ENCODE measurements at places on chromosomes 12 and 14.

DNA sequence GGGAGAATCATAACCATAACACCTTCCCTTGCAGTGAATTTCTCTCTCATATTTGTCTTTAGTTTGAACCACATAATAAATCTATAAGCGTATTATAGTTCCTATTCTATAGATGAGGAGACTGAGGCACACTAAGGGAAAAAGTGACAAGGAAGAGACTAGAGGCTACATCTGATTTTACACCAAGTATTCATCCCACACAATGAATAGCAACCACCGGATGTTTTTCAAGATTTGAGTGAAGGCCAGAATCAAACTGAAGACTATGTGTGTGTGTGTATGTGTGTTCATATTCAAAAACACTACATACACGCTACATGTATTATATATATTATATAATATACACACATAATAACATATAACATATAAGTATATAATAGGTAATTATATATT lies 4.7 kb downstream of the ASB2 start:
- DNase-seq: peak; percentile 77

- DNase-seq: no peak
These were observed 6.1 kb upstream of the TCL1B start for GRCh38 chr14:95679998-95680735.

DNA sequence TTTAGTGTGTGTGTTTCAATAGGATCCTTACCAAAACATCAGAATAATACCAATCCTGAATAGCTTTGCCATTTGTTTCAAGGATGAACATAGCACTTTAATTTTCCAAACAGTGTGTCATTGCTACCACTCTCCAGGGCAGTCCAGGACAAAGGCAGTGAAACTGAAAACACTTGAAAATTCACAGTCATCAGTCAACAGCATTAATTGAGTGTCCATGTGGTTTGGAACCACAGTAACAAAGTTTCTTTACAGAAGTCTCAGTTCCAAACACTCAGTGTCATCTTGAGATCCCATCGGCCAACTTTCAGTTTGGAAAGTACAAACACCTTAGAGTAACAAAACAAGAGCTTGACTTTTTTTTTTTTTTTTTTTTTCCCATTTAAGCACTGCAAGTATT lies 228.4 kb upstream of the SOX5 start:
- no peak for DNase-seq

DNA sequence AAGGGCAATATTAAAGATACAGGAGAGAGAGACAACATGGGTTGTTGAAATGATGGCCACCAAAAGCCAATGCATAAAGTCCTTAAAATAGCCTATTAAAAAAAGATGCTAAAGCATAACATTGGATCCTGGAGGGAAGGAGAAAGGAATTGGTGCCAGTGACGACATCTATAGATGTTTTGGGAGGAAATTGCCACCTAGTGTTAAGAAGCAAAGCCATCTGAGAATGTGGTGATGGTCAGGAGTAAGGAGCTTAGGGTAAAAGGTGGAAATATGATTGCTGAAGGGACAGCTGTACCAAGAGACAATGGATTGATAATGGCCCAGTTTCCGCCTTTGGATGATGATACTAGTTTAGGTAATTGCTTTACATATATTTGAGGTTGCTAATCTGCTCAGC lies 85.1 kb downstream of the TMEM30B start:
- no peak for DNase-seq

DNA sequence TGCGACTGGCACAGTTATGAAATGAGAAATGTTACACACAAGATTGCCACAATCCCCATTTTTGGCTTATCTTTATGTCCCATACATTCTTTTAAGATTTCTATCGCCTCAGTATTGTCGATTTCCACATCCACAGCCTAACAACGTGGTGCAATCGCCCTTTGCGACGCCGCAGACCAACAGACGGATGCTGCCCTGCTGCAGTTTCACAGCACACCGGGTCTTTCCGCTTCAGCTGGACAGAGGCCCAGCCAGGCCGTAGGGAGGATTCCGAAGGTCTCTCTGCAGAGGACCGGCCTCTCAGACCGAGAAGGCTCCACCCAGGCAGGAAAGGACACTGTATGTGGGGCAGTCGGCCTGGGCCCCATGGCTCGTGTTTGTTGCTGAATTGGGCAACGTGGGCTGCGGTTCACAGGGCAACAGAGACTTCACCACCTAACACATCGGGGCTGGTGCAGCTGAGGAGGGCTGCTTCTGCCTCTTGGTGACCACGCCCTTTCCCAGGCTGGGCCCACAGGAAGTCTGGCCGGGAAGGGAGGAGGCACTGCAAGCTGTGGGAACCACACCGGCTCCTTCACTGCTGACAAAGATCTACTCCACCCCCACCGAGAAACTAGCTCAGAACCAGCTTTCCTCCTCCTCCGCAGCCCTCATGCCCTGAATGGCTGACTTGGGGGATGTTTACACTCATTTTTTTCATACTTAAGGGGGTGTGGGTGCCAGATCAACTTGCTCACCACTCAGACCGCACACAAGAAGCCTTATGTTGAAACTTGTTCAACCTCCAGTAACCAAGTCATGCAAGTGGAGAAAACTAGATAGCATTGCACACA lies 32.9 kb upstream of the MDM1 start:
- peak; percentile 99 for DNase-seq

- no peak for DNase-seq
These were observed 12.4 kb downstream of the EIF2B1 start for GRCh38 chr12:123621101-123621500.

- DNase-seq: no peak
These were observed 1.8 kb upstream of the AKT1 start for GRCh38 chr14:104797115-104798044.

DNA sequence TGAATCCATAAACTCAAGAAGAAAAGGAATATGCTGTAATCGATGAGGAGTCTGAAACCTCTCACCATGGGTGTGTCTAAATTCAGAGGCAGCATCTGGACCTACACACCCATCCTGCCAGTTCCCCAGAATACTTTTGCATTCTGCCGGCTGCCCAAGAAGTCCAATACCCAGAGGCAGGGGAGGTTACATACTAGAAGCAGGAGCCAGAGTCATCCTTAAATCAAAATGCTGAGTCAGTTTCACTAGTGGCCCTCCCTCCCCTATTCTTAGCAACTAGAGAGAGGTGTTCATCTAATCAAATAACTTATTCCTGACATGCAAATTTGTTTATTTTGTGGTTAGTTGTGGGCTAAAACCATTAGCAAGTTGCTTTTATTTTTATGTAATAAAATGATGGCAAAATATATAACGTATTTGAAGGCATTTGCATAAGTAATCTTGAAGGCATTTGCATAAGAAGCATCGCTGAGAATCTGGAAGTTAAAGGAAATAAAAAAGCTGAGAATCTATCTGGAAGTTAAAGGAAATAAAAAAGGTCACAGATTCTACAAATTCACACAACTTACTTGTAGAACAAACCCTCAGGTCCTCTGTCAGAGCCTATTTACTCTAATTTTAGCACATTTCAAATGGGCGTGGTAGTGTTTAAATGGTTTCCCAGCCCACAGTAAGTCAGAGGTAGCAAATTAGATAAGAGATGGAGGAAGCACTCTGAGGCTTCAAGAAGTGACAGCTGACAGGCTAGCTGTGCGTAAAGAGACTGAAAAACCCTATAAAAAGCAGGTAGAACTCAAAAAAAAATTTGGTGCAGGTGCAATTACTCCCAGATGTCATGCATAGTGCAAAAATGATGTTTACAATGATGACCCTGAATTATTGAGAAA lies 7.8 kb downstream of the BHLHE41 start:
- DNase-seq: no peak

- no peak for DNase-seq
These were observed 663 bp downstream of the PTGER2 start for GRCh38 chr14:52314595-52315354.

GRCh38 chr12:57086493-57087009 lies 2.4 kb upstream of the NAB2 start:
- peak; percentile 59 for DNase-seq

All from activated CD4-positive, alpha-beta T cell treated with anti-CD3 and anti-CD28 coated beads, Interleukin-10, Interleukin-2, amounts not matched to agents 100 ng/mL and 50 ng/mL, durations not matched to agents 16 hours and 8 hours (primary cell).